Activated naive CD8-positive, alpha-beta T cell treated with anti-CD3 and anti-CD28 coated beads, Interleukin-2, amount 50 U/mL, for 16 hours (primary cell): ENCODE measurements at places on chromosomes 5 and 9.

- no peak for DNase-seq
Measured at GRCh38 chr5:166165596-166165995, 2125.8 kb upstream of the WWC1 start.

GRCh38 chr5:149123211-149123610 is 18.1 kb upstream of the ABLIM3 start:
- DNase-seq, result no peak

- no peak for DNase-seq
Measured at GRCh38 chr5:31880449-31880848, 241.5 kb downstream of the PDZD2 start.

- DNase-seq, result no peak
Measured at GRCh38 chr9:93652604-93653592, 76.5 kb downstream of the PHF2 start.

- no peak for DNase-seq
Measured at GRCh38 chr9:77680581-77680980, 32.5 kb upstream of the GNA14 start.

GRCh38 chr5:1827886-1828397 is 26.7 kb downstream of the NDUFS6 start:
- DNase-seq, result no peak

DNA sequence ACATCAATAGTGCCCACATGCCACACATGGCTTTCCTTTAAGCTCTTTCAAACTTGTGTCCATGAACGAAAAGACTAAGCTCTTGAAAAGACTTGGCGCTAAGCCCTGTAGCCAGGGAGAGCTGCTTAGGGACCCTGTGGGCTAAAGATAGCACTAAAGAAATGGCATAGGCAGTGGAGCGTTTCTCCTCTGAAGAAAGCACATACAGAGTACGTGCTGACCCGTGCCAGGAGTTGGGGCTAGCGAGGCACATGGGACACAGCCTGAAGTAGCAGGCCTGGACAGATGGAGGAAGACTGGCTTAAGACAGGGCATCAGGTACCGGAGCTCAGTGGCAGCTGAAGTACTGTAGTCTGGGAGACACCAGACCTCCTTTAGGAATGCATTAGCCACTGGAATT is 39.7 kb downstream of the ADGRV1 start:
- DNase-seq, result no peak

DNA sequence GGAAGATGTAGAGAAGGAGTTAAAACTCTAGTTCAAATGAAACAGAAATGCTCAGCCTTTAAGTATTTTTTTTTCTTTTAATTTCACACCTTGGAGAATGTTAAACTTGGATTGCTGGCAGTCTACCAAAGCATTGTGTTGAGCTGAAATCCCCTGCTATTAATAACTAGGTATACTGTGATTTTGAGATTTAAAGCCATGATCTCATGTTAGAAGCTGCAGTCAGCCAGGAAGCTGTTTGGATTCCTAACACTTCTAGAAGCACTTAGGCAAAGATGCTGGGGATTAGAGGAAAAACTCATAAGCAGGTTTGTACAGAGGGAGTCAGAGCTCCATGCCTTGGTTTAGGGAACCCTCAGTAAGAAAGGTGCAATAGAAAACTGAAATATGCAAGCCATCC is 141.4 kb downstream of the KIF4B start:
- DNase-seq, result no peak

- DNase-seq, result no peak
Measured at GRCh38 chr5:147303251-147303650, 68.4 kb downstream of the STK32A start.

- DNase-seq, result no peak
Measured at GRCh38 chr5:111144352-111144930, 52.3 kb downstream of the WDR36 start.

- DNase-seq, result no peak
Measured at GRCh38 chr9:136249877-136250559, 4.4 kb upstream of the QSOX2 start.
